ENCODE measurements at places on chromosomes 16 and 17. TPM values are rescaled to one million over a fixed set of nuclear protein-coding genes. Genes with fewer than 3 reads are reported as not detected.

IGF2BP1 gene
- total RNA-seq, result 2.8 TPM

CBX8 gene
- total RNA-seq, result 5.9 TPM

TXNL4B gene
- total RNA-seq, result 22.2 TPM

VPS9D1 gene
- total RNA-seq, result 17.8 TPM

KCNH4 gene
- 0.63 TPM for total RNA-seq

EEF2KMT gene
- total RNA-seq, result 4.7 TPM

CMTM2 gene
- not detected for total RNA-seq

MAF gene
- total RNA-seq, result 21.6 TPM

ADAM11 gene
- 23.2 TPM for total RNA-seq

SYNGR3 gene
- 67.9 TPM for total RNA-seq

PROCA1 gene
- total RNA-seq, result 5.0 TPM

SHISA9 gene
- total RNA-seq, result 33.5 TPM

GAS7 gene
- total RNA-seq, result 94.5 TPM

CD300A gene
- 2.5 TPM for total RNA-seq

HBA2 gene
- 363 TPM for total RNA-seq

TMEM235 gene
- total RNA-seq, result not detected

ITGAL gene
- 1.3 TPM for total RNA-seq

NATD1 gene
- 2.8 TPM for total RNA-seq

HOXB5 gene
- not detected for total RNA-seq
